ENCODE measurements at places on chromosomes 3 and 15. TPM values are rescaled to one million over a fixed set of nuclear protein-coding genes. Genes with fewer than 3 reads are reported as not detected.

The IGSF10 gene
- total RNA-seq: 14.4 TPM

The TOPAZ1 gene
- not detected for total RNA-seq

The NR2F2 gene
- total RNA-seq: 22.9 TPM

DNA sequence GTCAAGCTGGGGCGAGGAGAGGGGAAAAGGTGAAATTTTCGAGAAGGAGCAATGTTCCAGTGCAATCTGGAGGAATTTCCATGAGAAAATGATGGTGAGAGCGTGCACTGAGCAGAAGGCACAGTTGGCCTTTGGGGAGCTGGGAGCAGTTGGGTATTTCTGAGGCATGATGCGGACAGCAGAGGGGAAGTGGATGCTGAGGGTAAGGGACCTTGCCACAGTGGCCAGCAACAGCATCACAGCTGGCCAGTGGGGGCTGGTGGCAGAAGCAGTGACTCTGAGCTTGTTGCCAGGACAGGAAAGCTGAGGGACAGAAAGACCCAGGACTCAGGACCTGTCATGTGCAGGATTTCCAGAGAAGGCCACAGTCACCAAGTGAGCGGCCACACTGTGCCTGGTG is 98.9 kb downstream of the LSM3 start:
- DNase-seq: no peak

DNA sequence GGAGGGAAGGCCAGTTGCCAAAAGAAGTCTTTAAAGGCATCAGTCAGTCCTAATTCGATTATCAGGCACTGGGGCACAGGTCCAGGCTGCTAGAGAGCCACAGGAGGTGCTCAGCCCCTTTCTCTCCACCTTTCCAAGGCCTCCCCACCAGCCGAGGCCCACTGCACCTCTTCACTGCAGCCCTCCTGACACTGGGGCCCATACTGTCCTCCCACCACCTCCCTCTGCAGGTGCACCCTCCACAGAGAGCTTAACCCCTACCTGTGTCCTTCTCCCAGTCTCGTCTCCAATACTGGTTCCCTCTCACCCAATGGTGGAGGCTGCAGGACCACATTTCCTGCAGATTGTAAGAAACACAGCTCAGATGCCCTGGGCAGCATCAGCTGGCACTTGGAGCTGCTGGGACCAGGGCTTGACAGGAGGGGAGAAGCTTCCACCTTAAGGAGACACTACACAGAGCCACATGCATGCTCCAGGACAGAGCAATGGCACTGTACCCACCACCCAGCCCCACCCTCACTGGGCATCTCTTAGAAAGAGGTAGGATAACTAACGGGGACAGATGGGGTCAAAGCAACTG is 81.6 kb upstream of the PRR20G start:
- no peak for DNase-seq

Data from breast epithelium (tissue), 4 donors.